ENCODE measurements at places on chromosomes 12 and 14.

DNA sequence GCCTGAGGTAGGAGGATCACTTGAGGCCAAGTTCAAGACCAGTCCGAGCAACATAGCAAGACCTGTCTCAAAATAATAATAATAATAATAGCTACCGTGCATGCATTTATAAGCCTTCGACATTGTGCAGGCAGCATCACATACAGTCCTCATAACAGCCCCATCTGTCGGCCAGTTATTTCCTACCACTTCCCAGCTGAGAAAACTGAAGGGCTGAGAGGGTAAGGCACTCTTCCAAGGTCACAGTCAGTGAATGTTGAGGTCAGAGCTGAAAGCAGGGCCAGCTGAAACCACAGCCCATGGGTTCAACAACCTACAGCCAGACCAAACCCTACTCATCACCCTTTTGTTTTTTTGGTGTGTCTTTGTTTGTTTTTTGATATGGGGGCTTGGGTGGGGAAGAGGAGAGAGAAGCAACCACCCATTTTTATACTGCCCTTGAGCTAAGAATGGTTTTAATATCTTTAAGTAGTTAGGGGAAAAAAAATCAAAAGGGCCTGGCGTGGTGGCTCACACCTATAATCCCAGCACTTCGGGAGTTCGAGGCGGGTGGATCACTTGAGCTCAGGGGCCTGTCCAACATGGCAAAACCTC is 16.8 kb upstream of the ITPK1 start:
- no peak for DNase-seq

- no peak for DNase-seq
Measured at GRCh38 chr12:109594556-109595317, 21.1 kb downstream of the MVK start.

DNA sequence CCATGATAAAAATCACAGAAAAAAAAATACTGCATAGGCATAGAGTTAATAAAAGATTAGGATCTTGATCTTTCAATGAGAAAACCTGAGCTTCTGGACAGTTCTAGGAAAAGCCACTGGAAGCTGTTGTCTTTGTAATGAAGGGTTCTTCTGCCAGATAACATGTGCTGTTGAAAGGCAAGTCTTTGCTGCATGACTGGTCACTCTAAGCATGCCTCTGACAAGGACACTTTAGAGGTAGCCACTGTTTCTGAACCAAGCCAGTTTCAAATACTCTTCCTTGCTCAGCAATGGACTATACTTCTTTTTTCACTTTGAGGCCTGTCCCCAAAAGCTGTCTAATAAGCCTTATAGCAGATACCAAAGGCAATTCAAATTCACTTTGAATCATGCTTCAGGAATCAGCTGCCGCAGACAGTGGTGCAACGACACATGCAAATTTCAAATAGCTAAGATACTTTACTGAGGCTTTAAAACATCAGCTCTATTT is 70.2 kb downstream of the BTG1 start:
- DNase-seq: no peak

GRCh38 chr12:26273811-26274210 is 78.4 kb downstream of the SSPN start:
- no peak for DNase-seq

Measured in NCI-H2029 treated with DMSO at 0.1 percent for 48 hours (cell line).